CMK (cell line): ENCODE measurements at places on chromosomes 2 and 18.

GRCh38 chr18:43277164-43277600, at the start of gene SYT4:
Gene SYT4 (minus strand): TSS chr18:43277490. CDS start chr18:43277281, 209 bp downstream.
- no peak for DNase-seq

DNA sequence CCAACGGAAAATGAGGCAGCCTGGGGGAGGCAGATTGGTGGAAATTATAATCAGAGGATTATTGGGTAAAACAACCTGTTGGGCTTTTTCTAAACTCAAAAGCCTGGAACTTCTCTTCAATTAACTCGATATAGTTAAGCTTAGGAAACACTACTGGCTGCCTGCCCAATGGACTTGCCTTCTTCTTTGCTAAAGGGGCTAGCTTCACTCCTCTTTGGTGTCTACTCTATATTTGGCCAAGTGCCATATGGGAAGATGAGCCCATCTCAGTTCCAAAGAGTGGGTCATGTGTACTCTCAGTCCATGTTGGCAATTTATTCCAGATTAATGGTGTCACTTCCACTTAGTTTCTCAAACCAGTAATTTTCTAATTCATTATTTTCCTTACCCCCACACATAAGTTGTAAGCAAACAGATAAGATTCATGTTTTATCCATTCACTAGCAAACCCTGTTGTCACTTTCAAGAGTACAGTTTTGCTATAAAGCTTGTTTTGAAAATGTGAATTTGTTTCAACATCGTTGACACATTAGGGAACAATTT, 34.3 kb downstream of the DARS1 start:
- DNase-seq: no peak

DNA sequence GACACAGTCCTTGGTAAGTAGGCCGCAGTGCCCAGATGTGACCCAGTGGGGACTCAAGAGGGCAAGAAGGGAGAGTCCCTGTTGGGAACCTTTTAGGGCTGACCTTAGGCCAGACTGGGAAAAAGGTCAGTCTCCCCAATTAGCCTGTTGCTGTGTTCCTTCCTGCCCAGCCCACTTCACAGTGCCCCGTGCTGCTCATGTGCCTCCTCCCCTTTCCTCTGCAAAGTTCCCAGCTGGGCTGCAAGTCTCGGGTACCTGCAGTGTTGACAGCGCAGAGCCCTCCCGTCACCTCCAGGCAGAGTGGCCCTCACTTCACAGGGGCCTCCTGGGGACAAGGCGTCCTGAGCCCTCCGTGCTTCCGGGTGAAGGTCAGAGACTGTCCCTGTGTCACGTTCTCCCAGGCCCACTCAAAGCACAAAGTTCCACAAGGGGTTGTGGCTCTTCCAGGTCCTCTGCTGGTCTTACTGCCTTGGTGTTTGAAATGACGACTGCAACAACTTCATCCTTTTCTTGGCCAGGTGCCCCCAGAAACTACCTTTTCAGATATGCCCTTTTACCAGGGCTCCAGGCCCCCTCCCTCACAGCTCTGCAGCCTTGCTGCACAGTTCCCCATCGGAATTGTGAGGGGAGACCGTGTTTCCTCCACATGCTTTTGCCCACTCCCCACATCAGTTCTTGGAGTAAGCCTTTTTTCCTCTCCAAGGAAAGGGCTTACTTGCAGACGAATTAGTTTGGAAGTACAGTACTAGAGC, 225.8 kb downstream of the ALPK2 start:
- no peak for DNase-seq

DNA sequence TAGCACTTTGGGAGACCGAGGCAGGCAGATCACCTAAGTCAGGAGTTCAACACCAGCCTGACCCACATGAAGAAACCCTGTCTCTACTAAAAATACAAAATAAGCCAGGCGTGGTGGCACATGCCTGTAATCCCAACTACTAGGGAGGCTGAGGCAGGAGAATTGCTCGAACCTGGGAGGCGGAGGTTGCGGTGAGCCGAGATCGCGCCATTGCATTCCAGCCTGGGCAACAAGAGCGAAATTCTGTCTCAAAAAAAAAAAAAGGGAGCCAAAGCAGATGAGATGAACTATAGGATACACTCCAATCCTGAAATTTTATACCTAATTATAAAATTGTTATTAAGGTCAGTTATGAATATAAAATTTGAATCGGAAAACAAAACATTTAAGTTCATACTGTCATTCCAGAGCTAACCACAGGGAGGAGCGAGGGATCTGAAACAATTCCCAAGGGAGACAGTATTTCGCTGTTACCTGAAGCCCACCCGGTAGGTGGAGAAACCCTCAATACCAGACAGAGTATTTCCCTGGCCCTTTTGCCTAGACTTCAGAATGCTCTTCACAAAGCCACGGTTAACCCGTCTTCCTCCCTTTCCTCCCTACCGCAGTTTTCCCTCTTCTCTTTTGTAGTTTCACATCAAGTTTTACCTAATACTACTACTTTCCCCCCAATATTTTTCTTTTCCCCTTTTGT, 1.4 kb downstream of the PPM1G start:
- peak; percentile 36 for DNase-seq
